NCI-H1436 treated with DMSO at 0.1 percent for 48 hours (cell line): ENCODE measurements at places on chromosomes 4 and X.

GRCh38 chr4:107468156-107468555 is 251.9 kb downstream of the PAPSS1 start:
- DNase-seq: no peak

- DNase-seq: no peak
Measured at GRCh38 chrX:109842611-109843010, 109.6 kb upstream of the ACSL4 start.

DNA sequence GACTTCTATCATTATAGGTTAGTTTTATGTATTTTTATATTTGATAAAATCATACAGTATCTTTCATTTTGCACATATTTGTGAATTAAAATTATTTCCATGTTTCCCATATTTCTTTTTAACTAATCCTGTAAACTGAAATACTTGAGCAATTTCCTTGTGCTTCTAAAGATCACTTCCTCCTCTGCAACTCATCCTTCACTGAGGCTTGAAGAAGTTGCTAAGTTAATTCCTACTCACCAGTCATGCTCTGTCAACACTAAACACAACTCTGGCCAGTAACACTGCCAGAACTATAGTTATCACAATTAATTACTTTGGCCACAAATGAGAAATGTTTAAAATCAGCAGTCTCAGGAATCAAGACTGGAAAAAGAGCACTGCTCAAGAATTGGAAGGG is 6.7 kb downstream of the SPATA4 start:
- no peak for DNase-seq

DNA sequence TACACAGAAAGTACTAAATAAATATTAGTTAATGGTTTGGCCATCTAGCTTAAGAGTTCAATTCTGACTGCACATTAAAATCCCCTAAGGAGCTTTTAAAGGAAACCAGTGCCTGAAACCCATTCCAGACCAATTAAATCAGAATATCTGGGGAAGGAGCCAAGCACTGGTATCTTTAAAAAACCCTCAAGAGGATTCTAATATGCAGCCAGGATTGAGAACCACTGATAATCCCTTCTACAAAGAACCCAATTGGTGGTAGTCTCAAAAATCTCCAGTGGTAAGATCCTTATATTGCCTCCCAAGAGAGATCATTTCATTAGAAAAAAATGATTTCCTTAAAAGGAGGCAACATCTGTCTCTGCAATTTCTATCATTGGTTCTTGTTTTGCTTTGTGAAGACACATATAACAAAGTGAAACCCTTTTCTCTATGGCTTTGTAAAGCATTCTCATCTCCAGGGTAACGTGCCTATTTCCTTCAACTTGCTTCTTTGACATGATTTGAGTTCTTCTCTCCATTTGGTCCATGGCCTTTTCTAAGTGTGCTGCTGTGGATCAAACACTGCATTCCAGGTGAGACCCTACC is 3.5 kb downstream of the GPR34 start:
- DNase-seq: no peak

DNA sequence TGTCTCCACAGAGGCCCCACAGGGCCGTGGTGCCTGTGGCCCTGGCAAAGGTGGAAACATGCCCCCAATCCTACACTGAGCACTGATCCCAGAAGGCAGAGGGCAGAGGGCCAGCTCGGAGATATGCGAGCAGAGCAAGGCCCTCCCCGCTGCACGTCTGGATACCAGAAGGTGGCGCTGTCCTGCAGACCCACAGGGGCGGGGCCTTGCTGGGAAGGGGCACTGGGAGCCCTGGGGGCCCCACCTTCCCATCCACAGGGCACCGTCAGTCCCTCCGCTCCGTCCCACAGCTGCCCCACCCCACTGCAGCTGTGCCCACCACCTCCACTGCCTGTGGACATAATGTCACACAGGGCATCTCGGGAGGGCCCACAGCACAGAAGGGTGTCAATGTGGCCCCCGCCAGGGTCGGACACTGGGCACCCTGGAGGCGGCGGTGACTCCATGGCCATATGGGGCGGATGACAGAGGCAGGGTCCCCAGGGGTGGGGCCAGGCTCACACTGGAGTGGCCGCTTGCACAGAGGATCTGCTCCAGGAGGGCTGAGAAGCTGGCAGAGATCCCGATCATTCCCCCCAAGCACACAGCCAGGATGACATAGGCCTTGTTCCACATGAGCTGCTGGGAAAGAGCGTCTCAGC is 4.8 kb downstream of the SLC49A3 start:
- no peak for DNase-seq

DNA sequence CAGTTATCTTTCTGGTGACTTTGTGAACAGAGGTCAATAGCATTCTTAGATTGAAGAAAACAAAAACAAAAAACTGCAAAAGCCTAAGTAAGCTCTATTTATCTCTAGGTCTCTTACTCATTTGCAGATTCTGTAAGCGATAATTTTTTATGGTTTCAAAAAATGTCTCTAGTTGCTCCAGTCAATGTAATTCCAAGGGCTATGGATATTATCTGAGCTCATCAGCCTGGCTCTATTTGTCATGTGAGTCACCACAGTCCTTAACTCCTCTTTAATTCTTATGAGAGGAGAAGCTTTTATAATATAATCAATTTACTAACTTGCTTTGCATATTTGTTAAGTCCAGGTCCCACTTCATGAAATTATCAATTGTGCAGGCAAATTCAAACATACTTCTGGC is 79.1 kb downstream of the NPFFR2 start:
- no peak for DNase-seq

DNA sequence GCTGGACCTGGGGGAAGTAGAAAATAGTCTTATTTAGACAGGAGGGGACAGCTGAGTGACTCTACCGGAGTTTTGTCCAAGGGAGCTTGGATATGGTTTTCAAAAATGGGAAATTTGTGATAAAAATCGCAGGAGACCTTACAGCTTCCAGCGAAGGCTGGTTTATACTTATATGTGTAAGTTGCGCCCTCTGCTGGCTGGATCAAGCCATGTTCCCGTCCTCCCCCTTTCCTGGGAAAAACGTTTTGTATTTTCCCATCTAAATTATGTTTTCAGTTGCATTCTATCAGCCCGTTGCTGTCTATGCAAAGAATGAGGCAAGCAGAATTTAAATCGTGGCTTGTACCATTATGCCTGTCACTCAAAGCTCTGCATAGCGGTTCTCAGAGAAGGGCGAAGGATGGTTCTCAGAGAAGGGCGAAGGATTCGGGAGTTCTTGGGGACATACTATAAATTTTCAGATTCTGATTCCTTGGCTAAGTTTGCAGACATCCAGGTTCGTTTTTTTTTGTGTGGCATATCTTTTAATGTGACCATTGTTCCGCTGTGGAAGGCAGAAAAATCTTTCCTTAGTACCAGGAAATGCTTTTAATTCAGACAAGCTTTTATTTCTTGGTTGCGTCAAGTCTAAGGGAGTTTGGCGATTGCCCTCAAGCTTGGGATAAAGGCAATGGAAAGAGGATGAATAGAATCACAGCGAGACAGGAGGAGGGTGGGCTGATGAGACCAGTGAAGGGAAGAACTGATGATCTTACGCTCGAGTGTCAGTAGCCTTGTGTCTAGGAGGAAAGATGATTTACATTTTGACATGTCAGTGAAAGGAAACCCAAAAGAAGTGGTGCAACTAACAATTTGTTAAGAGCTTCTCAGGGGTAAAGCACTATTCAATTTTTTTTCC is 128.5 kb upstream of the ARX start:
- DNase-seq: no peak

GRCh38 chr4:138736362-138736761 is 279.2 kb upstream of the NOCT start:
- no peak for DNase-seq

- no peak for DNase-seq
Measured at GRCh38 chrX:48802905-48803200, 986 bp downstream of the HDAC6 start.

- DNase-seq: no peak
Measured at GRCh38 chr4:47704693-47705325, 133.1 kb downstream of the CORIN start.

DNA sequence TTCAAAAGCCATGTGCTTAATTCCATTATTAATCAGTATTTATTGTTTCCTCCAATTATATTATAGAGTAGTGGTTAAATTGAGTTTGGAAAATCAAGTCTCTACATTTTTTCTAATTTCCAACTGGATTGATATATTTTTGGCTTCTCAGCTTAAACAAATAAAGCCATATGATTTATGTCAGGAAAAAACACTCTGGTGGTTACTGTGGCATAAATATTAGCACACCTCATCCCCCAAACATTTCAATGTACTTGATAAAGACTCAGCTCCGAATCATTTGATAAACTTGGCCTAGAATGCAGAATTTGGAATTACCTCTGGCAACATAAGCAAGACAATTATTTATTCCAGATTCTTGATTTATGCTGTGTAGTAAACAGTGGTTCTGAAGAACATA is 2313.8 kb downstream of the ARAP2 start:
- no peak for DNase-seq

GRCh38 chr4:152468408-152468807 is 67.5 kb downstream of the FBXW7 start:
- no peak for DNase-seq

GRCh38 chr4:125116431-125116830 is 198.3 kb upstream of the FAT4 start:
- DNase-seq: no peak

DNA sequence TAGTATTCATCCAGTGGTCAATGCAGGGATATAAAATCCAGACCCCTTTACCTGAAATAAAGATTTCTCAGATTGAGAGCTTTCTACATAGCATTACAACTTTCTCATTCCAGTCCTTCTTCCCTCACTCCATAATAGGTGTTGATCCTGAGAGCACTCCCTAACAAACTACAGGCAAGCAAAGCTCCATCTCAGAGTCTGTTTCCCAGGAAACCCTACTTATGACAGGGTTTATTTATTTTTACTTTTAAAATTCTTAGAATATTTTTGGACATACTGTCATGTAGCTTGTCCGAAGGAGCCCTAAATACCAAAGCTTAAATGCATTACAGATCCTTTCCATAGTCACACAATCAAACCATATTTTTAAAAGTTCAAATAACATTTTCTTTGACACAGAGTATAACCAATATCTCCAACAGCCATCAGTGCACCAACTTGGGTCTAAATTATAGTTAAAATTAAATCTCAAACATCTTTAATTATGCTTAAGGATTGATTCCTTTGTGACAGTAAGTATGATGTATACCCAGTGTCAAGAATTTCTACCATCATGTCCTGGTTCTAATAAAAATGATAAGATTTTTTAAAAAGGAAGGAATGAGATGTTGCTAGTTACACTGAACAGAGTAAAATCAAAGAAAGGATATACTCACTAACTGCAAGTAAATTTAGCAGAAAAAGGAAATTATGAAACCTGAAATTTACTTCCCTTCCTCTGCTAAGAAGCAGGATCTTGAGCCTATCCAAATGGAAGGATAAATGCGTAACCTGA is 580.4 kb upstream of the ADGRL3 start:
- no peak for DNase-seq

GRCh38 chr4:69697536-69698242 is 44.6 kb upstream of the UGT2A1 start:
- DNase-seq: no peak

- no peak for DNase-seq
Measured at GRCh38 chr4:107999932-108000539, 10.3 kb downstream of the HADH start.

GRCh38 chr4:24881508-24882196 is 31.2 kb downstream of the CCDC149 start:
- no peak for DNase-seq

DNA sequence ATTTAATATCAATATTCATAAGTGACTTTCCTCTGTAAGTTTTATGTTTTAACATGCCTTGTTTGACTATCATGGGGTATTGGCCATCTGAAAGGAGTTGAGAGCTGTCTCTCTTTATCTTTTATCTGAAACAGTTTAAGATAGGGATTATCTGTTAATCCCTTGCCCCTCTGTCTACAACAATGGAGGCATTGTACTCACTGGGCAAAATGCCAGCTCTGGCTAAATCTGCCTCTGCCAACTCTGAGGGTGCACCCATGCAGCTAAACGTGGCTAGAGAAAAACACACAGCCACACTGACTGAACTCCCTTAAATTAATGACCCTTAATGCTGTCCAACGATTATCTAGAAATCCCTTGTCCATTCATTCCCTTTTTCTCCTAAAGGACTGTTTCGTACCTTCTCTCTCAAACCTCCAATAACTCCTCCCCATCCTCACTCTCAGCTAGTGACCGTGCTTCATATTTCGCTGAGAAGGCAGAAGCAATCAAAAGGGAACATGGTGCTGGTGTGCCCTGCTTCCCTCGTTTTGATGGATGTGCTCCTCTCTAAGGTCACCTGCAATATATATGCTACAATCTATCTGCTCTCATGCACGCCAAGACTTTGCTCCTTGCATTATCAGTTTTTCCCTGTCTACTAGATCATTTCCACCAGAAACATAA is 10.3 kb downstream of the PHKA2 start:
- DNase-seq: no peak

GRCh38 chr4:174631901-174632758 is 109.8 kb upstream of the HPGD start:
- DNase-seq: no peak

DNA sequence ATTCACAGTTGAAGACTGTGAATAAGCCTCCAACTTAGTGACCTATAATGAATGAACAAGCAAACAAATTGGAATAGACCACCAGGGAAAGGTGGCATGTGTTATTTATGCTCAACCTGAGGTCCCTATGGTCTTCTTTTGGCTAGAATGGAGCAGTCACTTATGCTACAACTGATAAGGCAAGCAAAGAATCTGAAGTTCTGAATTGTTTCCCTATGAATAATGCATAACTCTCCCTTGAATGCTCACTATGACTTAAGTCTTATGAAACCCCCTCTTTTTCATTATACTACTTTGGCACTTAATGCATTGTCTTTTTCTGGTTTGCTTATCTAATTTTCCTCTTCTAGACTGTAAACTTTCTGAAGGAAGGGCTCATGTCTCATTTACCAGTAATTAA is 2.6 kb downstream of the GIMD1 start:
- no peak for DNase-seq

DNA sequence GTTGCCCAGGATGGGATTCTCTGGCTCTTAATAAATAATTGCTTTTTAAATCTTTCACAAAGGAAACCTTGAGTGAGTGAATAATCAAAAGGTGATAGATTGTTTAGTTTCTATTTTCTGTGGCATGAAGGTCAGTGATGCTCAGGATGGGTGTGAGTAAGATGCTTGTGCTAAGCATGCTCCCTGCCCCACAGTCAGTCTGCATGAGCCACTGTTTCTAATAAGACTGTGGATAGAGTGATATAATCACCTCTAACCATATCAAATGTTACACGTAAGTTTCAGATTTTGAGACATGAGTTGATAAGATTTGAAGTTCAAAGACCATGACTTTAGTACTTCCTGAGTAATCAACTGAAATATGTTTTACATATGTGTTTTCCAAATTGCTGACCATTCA is 2.7 kb upstream of the GAGE10 start:
- DNase-seq: no peak

GRCh38 chrX:1493877-1494510 is 41.3 kb upstream of the ASMTL start:
- DNase-seq: no peak
